Hematopoietic multipotent progenitor cell treated with erythropoietin and hydrocortisone succinate and interleukin-3 and kit ligand, for 8 days (in vitro differentiated cells): ENCODE measurements at places on chromosomes 6 and 20.

GRCh38 chr6:21436625-21437024, 156.9 kb upstream of the SOX4 start:
- DNase-seq: no peak

- DNase-seq: peak; percentile 87
These were observed 6.8 kb upstream of the BTN1A1 start for GRCh38 chr6:26493258-26493657.

- peak; percentile 47 for DNase-seq
These were observed 194.6 kb upstream of the LAMP5 start for GRCh38 chr20:9319687-9320384.

GRCh38 chr6:2134554-2134953, 110.9 kb downstream of the GMDS start:
- DNase-seq: no peak

GRCh38 chr20:62367136-62367632, at the start of gene LAMA5:
LAMA5 (minus strand) TSS chr20:62367312; CDS start chr20:62367245, 67 bp downstream.
- peak; percentile 26 for DNase-seq

DNA sequence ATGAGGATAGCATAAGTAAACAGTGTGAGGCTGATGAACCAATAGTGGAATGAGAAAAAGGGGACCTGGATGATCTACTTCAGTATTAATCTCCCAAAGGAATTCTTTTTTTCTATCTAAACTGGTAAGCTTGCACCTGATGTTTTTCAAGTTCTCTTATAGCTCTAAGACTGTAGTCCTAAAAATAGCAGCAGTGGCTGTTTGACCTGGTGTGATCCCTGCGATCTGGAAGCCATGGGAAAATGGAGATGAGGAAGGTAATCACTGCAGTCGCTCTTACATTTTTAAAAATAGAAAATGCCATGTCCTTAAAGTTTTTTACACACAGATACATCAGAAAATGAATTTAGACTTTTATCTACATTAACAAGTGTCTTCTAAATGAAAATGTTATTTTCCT, 926.4 kb upstream of the SLC35B3 start:
- DNase-seq: no peak

DNA sequence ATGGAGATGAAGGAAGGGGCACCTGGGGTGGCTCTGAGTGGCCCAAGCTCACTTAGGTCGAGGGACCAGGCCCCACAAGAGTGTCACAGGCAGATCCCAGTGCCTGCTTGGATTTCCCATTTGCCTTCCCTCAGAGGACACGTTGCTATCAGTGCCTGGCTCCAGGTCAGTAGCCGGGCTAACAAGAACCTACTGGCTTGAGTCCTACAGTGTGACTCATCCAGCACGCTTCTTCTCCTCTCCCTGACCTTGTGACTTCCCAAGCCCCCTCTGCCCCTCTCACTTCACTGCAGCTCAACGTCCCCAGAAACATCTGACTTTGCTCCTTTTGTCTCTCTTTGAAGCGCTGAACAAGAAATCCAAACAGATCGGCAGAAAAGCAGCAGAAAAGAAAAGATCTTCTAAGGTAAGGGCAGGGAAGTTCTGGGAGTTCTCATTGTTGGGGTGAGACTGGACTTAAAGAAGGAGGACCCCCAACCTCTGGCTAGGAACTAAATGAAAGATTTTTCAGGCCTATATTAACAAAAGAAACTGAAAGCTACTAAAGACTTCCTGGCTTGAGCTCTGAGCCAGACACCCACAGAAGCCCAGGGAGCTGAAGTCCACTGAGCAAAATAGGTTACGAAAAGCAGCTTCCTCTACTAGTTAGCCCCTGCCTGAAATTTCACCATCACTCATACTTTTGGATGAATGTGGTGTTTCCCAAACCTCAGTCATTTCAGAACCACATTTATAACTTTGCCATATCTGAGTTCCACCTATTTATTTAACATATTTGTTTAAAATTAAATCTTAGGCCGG, 21.5 kb downstream of the ASIP start:
- no peak for DNase-seq

GRCh38 chr6:61210549-61210948, 1075.5 kb downstream of the KHDRBS2 start:
- DNase-seq: no peak

- DNase-seq: no peak
These were observed 232.8 kb downstream of the UBE3D start for GRCh38 chr6:82832811-82833210.

DNA sequence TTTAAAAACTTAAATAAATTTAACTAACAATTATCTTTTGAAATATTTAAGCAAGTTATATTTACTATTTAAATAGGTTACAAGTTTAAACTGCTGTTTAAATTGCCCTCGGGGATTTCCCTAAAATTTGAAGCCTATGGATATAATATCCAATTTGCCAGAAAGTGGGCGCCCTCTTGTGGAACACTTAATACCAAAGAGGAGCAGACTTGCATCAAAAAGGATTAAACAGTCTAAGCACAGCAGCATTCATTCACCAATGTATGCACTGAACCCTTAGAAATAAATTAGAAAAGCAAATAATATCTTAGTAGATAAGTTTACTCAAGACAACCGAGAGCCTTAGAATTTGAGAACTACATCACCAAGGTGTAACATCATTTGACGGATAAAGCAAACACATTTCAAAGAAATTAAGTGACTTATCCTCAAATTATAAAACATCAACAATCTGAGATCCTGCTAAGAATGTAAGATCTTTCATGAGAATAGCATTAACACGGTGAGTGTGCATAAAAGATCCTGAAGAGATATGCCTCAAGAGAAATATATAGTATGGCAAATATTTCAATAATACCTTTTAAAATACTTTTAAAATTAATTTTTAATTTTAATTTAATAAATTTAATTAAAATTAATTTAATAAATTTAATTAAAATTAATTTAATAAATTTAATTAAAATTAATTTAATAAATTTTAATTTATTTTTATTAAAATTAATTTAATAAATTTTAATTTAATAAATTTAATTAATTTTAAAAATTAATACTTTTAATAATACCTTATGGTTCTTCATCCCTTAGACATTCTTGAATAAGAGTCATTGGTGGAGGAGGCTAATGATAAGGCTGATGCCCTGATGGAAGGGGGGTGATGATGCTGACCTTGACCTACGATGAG, 11.5 kb upstream of the MEP1A start:
- peak; percentile 63 for DNase-seq

DNA sequence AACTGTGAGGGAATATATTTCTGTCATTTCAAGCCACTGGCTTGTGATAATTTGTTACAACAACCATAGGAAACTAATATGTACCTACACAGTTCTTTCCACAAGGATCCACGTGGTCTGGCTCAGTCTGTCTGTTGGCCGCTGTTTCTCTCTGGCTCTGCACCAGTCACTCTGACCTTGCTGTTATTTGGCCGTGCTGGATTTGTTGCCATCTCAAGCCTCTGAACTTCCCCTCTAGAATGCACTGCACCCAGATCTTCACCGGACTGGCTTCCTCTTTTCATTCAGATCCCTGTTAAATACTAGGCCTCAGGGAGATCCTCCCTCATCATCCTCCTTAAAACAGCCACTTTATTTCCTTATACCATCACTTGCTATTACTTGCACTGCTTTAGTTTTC, 446.8 kb downstream of the TFAP2B start:
- DNase-seq: no peak

DNA sequence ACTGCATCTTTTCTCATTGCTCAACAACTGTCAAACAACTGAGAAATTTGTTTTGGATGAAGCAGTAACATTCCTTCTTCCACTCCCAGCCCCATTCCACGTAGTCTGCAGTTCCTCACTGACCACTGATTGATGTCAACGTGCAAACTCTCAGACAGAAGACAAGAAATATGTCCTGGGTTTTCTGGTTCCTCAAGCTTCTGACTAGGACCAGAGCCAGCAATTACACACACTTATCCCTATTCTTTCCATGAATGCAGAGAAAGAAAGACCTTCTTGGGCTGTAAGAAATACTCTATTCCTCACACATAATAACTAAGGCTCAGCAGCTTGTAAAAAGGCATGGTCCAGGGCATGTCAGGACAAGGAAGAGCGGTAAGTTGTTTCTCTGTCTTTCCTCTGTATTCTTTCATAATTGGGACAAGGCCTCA, 790.1 kb upstream of the SLC35B3 start:
- no peak for DNase-seq

GRCh38 chr20:19995220-19995863, 21.8 kb upstream of the NAA20 start:
- peak; percentile 48 for DNase-seq

DNA sequence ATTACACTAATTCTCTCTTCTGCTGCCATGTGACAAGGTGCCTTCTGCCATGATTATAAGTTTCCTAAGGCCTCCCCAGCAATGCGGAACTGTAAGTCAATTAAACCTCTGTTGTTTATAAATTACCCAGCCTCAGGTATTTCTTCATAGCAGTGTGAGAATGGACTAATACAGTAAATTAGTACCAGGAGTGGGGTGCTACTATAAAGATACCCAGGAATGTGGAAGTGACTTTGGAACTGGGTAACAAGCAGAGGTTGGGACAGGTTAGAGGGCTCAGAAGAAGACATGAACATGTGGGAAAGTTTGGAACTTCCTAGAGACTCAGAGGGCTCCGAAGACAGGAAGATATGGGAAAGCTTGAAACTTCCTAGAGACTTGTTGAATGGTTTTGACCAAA, 34.8 kb downstream of the MICA start:
- no peak for DNase-seq

DNA sequence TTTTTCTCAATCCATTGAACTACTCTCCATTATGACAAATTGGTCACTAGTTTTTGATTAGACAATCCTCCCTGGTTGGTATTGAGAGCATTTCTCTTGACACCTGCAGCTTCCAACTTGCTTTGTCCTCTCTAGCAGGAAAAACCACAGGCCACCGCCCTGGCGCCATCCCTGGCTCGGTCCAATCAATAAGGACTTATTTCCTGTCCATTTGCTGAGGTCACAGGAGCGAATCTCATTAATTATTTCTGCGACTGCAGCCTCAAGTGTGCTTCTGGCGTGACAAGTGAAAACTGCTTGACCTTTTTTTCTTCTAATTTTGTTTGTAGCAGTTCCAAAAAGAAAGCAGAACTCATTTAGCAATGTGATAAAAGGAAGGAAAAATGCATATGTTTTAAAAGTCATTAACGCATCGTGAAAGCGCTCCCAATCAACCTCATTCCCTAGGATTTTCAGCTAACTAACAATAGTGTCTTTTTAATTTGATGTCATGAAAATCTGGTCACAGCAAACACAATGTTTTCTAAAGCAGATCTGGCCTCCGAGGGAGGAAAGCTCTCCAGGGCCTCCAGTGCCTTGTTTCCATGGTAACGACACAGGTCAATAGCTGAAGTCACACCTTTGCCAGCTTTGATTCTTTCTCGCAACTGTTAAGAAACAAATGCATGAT, 39.0 kb upstream of the BEND3 start:
- no peak for DNase-seq

DNA sequence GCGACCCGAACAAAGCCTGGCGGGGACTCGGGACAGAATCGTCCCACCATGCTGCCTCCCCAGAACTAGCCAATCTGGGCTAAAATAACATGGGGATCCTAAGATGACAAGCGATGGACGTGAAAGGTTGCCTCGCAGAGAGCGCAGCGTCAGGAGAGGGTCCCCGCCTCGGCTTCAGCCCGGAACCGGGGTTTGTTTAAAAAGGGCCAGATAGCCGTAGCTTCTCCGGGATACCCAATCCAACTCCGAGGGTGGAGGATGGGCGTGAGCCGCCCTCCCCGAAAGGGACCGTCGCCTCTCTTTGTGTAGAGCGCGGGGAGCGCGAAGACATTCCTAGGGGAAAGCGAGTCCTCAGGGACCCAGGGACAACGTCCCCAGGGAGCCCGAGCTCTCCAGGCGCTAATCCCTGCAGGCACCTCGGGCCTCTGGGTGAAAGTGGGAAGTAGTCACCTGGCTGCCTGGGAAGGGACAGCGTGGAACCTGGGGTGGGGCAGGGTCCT, 643 bp downstream of the CD24 start:
- no peak for DNase-seq

GRCh38 chr6:41917528-41917927, 3.4 kb downstream of the MED20 start:
- peak; percentile 43 for DNase-seq

GRCh38 chr6:99246602-99247001, 102.9 kb downstream of the FAXC start:
- DNase-seq: no peak

- DNase-seq: no peak
These were observed 206.2 kb upstream of the MYLIP start for GRCh38 chr6:15922510-15923250.

GRCh38 chr20:44946271-44946852, 13.8 kb downstream of the TOMM34 start:
- no peak for DNase-seq

DNA sequence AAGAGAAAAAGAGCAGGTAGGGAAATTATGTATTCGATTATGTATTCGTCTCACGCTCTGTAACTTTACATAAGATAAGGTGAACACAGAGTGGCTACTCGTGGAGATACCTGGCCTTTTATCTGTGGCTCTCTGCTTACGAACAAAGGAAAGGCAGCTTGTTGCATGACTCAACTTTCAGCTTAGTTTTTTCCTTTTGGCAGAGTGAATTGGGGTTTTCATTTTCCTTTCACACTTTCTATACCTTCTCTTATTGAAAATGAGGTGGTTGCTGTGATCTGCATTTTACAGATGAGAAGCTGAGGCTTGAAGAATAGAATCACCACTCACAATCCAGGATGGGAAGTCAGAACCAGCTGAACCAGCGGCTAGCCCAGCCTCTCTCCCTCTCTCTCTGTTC, 13.3 kb upstream of the KCNK15 start:
- no peak for DNase-seq

GRCh38 chr6:132188556-132189264, 212.6 kb downstream of the MOXD1 start:
- DNase-seq: no peak

DNA sequence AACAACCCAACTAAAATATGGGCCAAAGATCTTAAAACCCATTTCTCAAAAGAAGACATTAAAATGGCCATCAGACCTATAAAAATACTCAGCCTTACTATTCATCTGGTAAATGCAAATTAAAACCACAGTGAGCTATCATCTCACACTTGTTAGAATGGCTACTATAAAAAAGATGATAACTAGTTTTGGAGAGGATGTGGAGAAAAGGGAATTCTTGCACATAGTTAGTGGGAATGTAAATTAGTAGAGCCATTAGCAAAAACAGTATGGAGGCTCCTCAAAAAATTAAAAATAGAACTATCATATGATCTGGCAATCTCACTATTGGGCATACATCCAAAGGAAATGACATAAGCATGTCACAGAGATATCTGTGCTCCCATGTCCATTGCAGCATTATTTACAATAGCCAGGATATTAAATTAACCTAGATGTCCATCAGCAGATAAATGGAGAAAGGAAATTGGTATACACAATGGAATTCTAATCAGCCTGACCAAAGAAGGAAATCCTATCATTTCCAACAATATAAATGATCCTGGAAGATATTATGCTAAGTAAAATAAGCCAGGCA, 2.9 kb downstream of the SIRPB1 start:
- DNase-seq: peak; percentile 28
